ENCODE measurements at places on chromosomes 11 and 22. TPM values are rescaled to one million over a fixed set of nuclear protein-coding genes. Genes with fewer than 3 reads are reported as not detected.

The KIAA1671 gene
- total RNA-seq: 8.3 TPM

The TMEM191B gene
- 0.24 TPM for total RNA-seq

DNA sequence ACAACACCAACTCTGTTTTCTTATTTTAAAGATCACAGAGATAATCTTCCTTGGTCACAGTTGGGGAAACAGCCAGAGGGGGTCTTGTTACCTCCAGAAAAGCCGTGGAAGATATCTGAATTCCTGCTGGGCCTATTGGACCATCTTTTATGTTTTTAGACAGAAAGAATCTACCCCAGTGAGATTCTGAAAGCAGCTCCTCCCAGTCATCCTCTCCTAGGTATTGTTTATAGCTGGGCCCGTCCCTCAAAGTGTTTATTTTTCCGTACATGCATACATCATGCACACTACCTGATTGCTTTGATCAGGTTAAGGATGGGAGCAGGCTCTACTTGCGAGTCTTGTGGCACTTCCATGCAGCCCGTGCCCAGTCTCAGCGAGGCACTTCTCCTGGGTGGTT lies 742.4 kb downstream of the NTM start:
- no peak for DNase-seq

DNA sequence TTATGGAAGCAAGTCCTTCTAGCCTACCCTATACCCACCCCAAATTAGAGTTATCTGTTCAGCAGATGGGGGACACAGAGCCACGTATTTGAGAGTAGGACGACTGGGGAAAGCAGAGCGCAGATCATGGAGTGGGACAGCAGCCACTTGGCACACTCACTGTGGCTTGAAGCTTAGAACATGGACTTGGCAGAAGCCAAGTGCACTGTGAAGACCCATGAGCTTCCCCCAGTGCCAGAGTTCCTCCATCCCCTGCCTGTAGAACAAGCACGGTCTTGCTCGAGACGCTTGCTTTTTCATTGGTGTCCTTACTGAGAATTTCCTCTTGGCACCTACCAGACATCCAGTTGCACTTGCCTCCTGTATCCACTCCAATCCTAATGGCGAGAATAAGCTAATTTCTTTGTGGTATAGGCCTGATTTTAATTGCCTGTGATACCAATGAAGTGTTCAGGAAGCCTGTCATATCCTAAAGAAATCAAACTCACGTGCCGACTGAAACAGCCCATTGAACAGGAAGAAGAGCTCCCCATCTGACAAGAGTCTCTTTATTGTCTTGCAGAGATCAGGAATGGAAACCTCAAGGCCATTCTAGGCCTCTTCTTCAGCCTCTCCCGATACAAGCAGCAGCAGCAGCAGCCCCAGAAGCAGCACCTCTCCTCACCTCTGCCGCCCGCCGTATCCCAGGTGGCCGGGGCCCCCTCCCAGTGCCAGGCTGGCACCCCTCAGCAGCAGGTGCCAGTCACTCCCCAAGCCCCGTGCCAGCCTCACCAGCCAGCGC lies 166.9 kb downstream of the NAV2 start:
- DNase-seq: no peak
